A549 treated with AZD2906 at 1 μM for 4 hours (cell line): ENCODE measurements at places on chromosomes 2 and 18. TPM values are rescaled to one million over a fixed set of nuclear protein-coding genes. Genes with fewer than 3 reads are reported as not detected.

MC2R gene
- not detected in 5 replicates for total RNA-seq

TPO gene
- 0.08 to 0.28 TPM (median 0.15 TPM) in 5 replicates for total RNA-seq

ANKRD36B gene
- 4.7 to 5.9 TPM (median 5.0 TPM) in 5 replicates for total RNA-seq

TGFA gene
- total RNA-seq, result 4.3 to 5.7 TPM (median 4.6 TPM) in 5 replicates

TMEM169 gene
- 0.22 to 0.37 TPM (median 0.29 TPM) in 5 replicates for total RNA-seq

MAPK4 gene
- 0.13 to 0.33 TPM (median 0.18 TPM) in 5 replicates for total RNA-seq

RTP5 gene
- not detected in 5 replicates for total RNA-seq

CD28 gene
- total RNA-seq, result not detected in 5 replicates

EVX2 gene
- 0.01 TPM in 1 of 5 replicates, not detected in the others for total RNA-seq

ITPRID2 gene
- total RNA-seq, result 35.9 to 51.2 TPM (median 38.1 TPM) in 5 replicates

SEMA4C gene
- 16.4 to 19.9 TPM (median 18.6 TPM) in 5 replicates for total RNA-seq

G6PC2 gene
- total RNA-seq, result not detected in 5 replicates

GPR75 gene
- total RNA-seq, result 1.2 to 2.0 TPM (median 1.6 TPM) in 5 replicates

CFC1 gene
- total RNA-seq, result 0.11 TPM in 1 of 5 replicates, not detected in the others

CENPA gene
- 46.5 to 51.7 TPM (median 50.2 TPM) in 5 replicates for total RNA-seq

COL3A1 gene
- 0.14 to 0.22 TPM (median 0.15 TPM) in 5 replicates for total RNA-seq

CD226 gene
- 0.01 to 0.19 TPM (median 0.11 TPM) in 5 replicates for total RNA-seq

CDH7 gene
- total RNA-seq, result not detected in 5 replicates

TBC1D8 gene
- total RNA-seq, result 83.4 to 102 TPM (median 96.4 TPM) in 5 replicates

EVA1A gene
- total RNA-seq, result 7.8 to 10.1 TPM (median 8.6 TPM) in 5 replicates

GAL3ST2 gene
- total RNA-seq, result 0.11 to 0.37 TPM (median 0.25 TPM) in 5 replicates

CTNNA2 gene
- 0.08 to 0.62 TPM (median 0.26 TPM) in 5 replicates for total RNA-seq

POTEI gene
- total RNA-seq, result 0.01 TPM in 1 of 5 replicates, not detected in the others

ASAP2 gene
- total RNA-seq, result 37.8 to 48.5 TPM (median 48.2 TPM) in 5 replicates

ABCG5 gene
- not detected in 5 replicates for total RNA-seq

LRATD1 gene
- 0.09 to 0.17 TPM (median 0.14 TPM) in 5 replicates for total RNA-seq

DUSP19 gene
- 0.37 to 0.95 TPM (median 0.78 TPM) in 5 replicates for total RNA-seq

PLEK gene
- total RNA-seq, result not detected in 5 replicates

KCMF1 gene
- 117 to 131 TPM (median 124 TPM) in 5 replicates for total RNA-seq

ERFE gene
- 5.8 to 8.7 TPM (median 7.8 TPM) in 5 replicates for total RNA-seq

OSBPL6 gene
- 5.8 to 7.4 TPM (median 6.1 TPM) in 5 replicates for total RNA-seq

ZNG1B gene
- total RNA-seq, result 37.2 to 43.3 TPM (median 39.3 TPM) in 5 replicates

EPC2 gene
- 10.3 to 12.4 TPM (median 11.3 TPM) in 5 replicates for total RNA-seq

PTPRM gene
- 28.0 to 36.8 TPM (median 34.5 TPM) in 5 replicates for total RNA-seq

EML6 gene
- total RNA-seq, result 1.3 to 1.5 TPM (median 1.4 TPM) in 5 replicates

DTNA gene
- 0.05 to 0.35 TPM (median 0.14 TPM) in 5 replicates for total RNA-seq

GPR35 gene
- 0.24 to 1.1 TPM (median 0.77 TPM) in 5 replicates for total RNA-seq

MTERF4 gene
- 21.5 to 30.0 TPM (median 24.3 TPM) in 5 replicates for total RNA-seq

FER1L5 gene
- 0.01 TPM in 1 of 5 replicates, not detected in the others for total RNA-seq

RNF125 gene
- 0.22 to 0.31 TPM (median 0.27 TPM) in 5 replicates for total RNA-seq

LBX2 gene
- 3.2 to 4.3 TPM (median 3.8 TPM) in 5 replicates for total RNA-seq

IL1RL2 gene
- 0.05 TPM in 1 of 5 replicates, not detected in the others for total RNA-seq

HOXD10 gene
- 4.4 to 5.7 TPM (median 5.2 TPM) in 5 replicates for total RNA-seq

KIF1A gene
- total RNA-seq, result 0.51 to 0.84 TPM (median 0.65 TPM) in 5 replicates

AKAIN1 gene
- not detected in 5 replicates for total RNA-seq

CDKL4 gene
- total RNA-seq, result not detected in 5 replicates

CD207 gene
- total RNA-seq, result not detected in 5 replicates

PRKAG3 gene
- not detected in 5 replicates for total RNA-seq

MORN2 gene
- 37.6 to 43.5 TPM (median 38.1 TPM) in 5 replicates for total RNA-seq

MYO5B gene
- 6.7 to 8.7 TPM (median 8.0 TPM) in 5 replicates for total RNA-seq

NXPH2 gene
- total RNA-seq, result not detected in 5 replicates

CHST9 gene
- 0.01 to 0.02 TPM in 2 of 5 replicates, not detected in the others for total RNA-seq

SLC4A3 gene
- total RNA-seq, result 2.0 to 3.8 TPM (median 2.9 TPM) in 5 replicates

C2orf72 gene
- 4.9 to 7.5 TPM (median 6.9 TPM) in 5 replicates for total RNA-seq

ANKRD30BL gene
- not detected in 5 replicates for total RNA-seq

GALNT14 gene
- total RNA-seq, result 42.1 to 47.2 TPM (median 44.8 TPM) in 5 replicates

PCARE gene
- total RNA-seq, result not detected in 5 replicates

VWA3B gene
- total RNA-seq, result 0.09 to 0.14 TPM (median 0.12 TPM) in 3 of 5 replicates, not detected in the others

ACADL gene
- total RNA-seq, result 0.03 to 0.09 TPM (median 0.07 TPM) in 4 of 5 replicates, not detected in the other
